CD8-positive, alpha-beta memory T cell (primary cell): ENCODE measurements at places on chromosomes 2 and 18.

GRCh38 chr18:32167980-32168730 lies 21.7 kb upstream of the MEP1B start:
- no peak for DNase-seq

GRCh38 chr2:201127152-201127511 lies 11.2 kb downstream of the CFLAR start:
- DNase-seq = no peak

- DNase-seq = no peak
These were observed 71.7 kb upstream of the TPO start for GRCh38 chr2:1341404-1342120.

DNA sequence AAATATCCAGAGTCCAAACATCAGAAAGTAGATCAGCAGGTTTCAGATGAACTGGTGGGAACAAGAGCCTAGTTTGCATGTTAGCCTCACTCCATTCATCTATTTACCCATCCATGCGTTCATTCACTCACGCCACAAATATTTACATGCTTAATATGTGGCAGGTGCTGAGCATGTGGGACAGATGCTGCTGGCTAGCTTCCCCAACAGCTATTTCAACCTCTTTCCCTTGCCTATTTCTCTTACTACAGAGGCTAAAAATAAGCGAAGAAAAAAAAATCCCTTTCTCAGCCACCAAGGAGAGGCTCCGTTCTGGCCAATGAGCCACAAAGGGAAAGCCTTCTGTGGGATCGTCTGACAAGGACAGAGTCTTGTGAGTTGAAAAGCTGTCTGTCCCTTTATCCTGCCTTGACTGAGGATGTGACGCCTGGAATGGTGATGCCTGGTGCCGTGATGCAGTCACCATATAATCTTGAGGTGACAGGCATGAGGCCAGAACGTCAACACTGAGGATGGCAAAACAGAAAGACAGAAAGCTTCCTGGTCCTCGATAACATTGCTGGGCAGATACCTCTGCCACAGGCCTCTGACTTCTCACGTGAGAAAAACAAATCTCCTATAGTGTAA lies 78.2 kb downstream of the KCTD1 start:
- no peak for DNase-seq

GRCh38 chr2:54588244-54588899 lies 132.2 kb downstream of the SPTBN1 start:
- no peak for DNase-seq

DNA sequence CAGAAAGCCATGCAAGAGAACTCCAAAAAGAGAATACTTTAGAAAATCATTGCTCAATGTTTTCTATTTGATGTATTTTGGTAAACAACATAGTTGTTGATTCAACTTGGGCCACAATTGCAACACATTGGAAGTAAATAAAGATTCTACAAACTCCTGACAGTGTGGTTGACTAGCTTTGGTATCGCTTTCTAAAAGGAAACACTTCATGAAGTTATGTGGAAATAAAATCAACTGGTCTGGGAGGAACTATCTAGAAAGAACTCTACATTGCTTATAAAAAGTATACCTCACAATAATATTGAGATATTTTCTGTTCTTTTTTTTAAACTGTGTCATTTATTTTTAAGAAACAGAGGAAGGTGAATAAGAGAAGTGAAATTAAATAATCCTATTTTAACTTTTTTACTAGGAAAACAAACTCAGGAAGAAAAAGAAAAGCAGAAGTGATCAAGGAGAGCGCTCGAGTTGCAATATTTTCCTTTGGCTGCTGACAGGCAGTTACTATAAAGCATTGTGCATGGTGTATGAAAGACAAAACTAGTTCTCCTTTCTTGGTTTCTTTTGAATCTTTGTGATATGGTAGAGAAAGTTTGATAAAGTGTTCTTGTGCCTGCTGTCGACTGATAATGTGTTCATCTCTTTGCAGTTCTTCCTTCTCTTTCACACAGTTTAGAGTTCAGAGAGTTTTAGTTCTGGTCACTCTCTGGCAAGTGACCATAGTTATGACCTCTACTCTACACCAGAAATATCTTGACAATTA lies 3.0 kb downstream of the DHRS9 start:
- DNase-seq = no peak

- no peak for DNase-seq
These were observed 279.8 kb downstream of the EIPR1 start for GRCh38 chr2:3097804-3098203.

DNA sequence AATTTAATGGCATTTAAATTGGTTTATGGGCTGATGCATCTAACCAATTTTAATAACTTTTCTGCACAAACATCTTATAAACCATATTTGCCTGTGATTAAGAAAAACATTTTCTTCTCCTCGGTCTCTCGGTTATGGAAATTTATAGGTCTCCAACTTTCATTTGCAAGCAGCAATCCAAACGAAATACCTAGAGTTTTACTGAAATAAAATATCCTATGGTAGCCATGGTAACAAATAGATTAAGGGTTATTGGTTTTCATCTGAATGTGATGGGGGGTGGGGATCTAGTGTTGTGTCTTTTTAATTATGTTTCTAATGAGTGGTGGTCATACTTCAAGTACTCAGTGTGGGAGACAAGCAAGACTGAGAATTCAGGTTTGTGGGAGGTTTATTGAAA lies 2.9 kb downstream of the KLHL29 start:
- no peak for DNase-seq

DNA sequence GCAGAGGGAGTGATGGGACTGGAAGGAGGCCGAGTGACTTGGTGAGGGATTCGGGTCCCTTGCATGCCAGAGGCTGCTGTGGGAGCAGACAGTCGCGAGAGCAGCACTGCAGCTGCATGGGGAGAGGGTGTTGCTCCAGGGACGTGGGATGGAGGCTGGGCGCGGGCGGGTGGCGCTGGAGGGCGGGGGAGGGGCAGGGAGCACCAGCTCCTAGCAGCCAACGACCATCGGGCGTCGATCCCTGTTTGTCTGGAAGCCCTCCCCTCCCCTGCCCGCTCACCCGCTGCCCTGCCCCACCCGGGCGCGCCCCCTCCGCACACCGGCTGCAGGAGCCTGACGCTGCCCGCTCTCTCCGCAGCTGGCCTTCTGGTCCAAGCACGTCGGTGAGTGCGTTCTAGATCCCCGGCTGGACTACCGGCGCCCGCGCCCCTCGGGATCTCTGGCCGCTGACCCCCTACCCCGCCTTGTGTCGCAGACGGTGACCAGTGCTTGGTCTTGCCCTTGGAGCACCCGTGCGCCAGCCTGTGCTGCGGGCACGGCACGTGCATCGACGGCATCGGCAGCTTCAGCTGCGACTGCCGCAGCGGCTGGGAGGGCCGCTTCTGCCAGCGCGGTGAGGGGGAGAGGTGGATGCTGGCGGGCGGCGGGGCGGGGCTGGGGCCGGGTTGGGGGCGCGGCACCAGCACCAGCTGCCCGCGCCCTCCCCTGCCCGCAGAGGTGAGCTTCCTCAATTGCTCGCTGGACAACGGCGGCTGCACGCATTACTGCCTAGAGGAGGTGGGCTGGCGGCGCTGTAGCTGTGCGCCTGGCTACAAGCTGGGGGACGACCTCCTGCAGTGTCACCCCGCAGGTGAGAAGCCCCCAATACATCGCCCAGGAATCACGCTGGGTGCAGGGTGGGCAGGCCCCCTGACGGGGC lies 4.6 kb downstream of the PROC start:
- DNase-seq = no peak

GRCh38 chr18:25174324-25174723 lies 177.6 kb downstream of the ZNF521 start:
- no peak for DNase-seq

- no peak for DNase-seq
These were observed 39.1 kb upstream of the PLEKHM3 start for GRCh38 chr2:208064220-208064961.

DNA sequence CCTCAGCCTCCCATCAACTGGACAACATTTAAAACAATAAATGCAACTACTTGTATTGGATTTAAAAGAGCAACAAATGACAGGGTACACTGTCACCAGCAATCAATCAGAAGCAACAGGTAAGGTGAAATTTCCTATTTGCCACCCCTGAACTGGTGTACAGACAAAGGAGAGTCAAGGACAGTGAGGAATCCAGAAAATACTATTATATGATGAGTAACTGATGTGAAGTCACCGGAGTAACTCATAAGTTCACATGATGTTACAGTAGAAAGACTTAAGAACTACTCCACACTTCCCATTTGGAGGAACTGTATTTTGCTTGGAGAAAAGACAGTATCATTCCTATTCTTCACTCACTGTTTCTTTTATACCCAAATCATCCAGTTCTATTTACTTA lies 4.1 kb upstream of the STAT1 start:
- no peak for DNase-seq

DNA sequence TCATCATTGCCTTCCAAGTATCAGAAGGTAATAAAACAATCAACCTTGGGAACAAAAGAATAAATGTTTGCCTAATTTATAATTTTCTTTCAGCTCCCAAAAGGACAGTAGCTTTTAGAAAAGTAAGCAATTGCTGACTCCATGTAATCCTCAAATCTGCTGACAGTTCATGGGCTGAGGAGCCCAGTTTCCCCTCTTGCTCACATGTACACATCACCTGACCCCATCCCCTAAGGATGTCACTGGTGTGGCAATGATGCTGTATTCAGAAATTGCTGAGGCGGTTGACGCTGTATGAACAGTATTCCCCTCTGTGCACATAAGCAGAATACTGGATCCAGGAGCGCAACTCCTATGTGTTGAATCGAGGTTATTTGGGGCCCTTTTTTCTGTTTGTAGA lies 56.1 kb upstream of the LYPD1 start:
- no peak for DNase-seq

DNA sequence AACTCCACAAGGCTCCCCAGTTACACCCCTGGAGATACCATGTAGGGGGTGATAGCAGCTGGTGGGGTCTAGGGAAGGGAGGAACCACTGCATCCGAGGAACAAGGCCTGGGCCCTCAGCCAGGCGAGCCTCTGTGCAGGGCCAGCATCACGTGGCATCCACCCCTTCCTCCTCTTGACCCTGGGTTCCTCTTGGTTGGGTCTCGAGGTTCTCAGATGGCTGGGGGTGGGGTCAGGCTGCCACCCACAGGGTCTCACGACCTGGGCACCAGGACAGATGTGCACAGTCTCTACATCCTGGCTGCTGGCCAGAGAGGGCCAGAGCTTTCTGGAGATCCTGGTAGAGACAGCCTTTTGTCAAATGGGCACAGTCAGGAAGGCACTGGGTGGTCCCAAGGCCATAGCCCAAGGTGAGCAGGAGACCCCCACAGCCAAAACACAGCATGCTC lies 10.4 kb downstream of the HS6ST1 start:
- peak; percentile 38 for DNase-seq

DNA sequence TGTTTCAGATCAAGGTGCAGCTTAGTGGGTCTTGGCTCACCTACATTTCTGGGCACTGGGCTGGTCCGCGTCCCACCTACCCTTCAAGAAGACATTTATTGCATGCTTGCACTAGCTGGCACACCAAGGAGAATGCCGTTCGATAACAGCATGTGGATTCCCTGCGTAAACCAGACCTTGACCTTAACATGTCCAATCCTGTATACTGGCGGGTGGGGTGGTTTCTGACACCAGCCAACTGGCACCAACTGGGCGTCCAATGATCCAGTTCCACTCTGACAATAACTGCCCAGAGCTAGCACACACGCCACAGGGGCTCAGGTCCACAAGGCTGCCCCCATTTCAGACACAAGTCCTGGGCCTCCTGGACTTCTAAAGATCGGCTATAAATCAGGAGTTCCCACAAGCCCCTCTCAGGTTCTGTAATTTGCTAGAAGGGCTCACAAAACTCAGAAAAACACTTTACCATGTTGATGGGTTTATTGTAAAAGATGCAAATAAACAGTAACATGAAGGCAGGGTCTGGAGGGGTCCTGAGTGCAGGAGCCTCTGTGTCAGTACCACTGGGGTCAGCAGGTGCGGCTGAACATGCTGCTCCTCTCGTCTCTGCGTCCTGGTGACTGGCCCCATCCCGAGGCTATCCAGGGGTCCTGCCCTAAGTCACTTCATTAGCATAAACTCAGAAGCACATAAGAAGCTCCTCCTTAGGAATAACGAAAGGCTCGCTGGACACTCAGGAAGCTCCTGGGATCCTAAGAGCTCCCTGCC lies 161.8 kb downstream of the HDAC4 start:
- DNase-seq = no peak

DNA sequence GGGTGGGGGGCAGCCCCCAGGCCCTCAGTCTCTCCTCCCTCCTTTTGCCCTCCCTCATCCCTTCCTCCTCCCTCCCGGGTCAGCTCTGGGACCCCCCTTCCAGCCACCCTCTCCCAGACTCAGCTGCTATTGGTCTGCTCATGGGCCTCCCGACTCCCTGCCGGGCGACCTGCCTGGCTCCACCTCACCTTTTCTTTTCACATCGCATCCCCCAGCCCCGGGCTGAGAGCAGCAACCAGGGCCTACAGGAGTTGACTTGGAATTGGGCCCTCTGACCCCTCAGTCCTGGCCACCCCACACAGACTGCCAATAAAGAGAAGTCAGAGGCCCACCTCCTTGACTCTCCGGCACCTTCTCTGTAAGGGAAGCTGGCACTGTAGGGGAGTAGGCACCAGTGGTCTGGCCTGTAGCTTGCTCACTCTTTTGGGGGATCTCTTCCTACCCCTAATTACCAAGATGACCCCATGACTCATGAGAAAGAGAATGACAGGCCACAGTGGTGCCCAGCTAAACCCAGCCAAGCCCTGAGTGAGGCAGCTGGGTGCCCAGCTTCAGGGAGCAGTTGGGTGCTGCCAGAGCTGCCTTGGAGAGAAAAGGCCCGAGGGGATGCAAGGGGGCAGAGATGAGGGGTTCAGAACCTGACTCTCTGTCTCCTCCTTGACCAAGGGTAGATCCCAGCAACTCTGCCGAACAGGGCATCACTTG lies 2.0 kb upstream of the ECEL1 start:
- no peak for DNase-seq

GRCh38 chr2:7075834-7076233 lies 158.6 kb downstream of the RNF144A start:
- no peak for DNase-seq

- no peak for DNase-seq
These were observed 34.1 kb downstream of the PIEZO2 start for GRCh38 chr18:11115276-11115675.

GRCh38 chr2:233435436-233436190 lies 81.3 kb downstream of the DGKD start:
- DNase-seq = no peak

DNA sequence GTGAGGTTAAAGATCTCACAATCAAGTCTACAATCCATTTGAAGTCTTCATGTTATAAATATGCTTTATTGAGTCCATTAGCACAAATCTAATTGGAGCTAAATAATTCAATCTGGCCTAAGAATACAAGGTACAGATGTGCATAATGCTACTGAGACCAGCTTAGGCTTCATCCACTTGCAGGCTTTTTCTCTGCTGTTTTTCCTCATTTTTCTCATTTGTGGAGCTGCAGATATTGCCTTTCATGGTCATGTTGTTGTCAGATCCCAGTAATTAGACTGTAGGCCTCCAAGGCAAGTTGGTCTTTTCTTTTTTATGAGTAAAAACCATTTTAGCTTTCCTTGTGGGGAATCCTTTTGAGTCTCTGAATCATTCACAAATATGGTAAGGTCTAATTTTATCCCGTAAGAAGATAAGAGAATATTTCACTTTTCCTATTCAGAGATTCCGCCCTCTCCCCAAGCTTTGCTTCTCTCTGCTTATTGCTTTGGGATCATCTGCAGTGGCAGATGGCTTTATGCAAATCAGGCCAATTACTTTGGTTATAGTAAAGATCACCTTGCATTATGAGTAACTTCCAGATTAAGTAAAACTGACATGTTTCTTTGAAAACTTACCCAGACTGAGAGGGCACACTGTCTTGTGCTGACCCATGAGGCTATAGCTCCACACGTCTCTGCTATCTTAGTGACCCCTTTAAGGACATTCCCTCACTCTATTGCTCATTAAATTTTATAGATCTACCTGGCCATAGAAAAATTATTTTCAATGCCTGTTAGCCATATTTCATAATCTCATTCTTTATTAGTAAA lies 80.9 kb downstream of the MGAT5 start:
- DNase-seq = no peak

GRCh38 chr18:23816740-23817139 lies 127.5 kb downstream of the LAMA3 start:
- no peak for DNase-seq
